Vagina (tissue), 2 donors: ENCODE measurements at places on chromosomes 13 and 19.

GRCh38 chr19:6417713-6418561, 6.7 kb downstream of the KHSRP start:
- DNase-seq: no peak

- DNase-seq: no peak
These were observed 25.2 kb upstream of the ATP11A start for GRCh38 chr13:112664501-112665203.

- DNase-seq: no peak
These were observed 316.2 kb upstream of the HTR2A start for GRCh38 chr13:47213047-47213446.

- no peak for DNase-seq
These were observed 1.1 kb upstream of the CBLC start for GRCh38 chr19:44776402-44777096.

DNA sequence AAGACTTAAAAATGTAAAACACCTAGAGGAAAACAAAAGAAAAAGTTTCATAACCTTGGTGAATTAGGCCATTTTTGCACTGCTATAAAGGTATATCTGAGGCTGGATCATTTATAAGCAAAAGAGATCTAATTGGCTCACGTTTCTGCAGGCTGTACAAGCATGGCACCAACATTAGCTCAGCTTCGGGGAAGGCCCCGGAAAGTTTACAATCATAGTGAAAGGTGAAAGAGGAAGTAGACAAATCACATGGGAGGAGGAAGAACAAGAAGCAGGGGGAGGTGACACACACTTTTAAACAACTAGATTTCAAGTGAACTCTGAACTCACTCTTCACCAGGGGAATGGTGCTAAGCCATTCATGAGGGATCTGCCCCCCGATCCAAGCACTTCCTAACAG, 1358.5 kb upstream of the PCDH9 start:
- no peak for DNase-seq

GRCh38 chr19:19820774-19821320, 703 bp downstream of the ZNF506 start:
- DNase-seq: no peak

DNA sequence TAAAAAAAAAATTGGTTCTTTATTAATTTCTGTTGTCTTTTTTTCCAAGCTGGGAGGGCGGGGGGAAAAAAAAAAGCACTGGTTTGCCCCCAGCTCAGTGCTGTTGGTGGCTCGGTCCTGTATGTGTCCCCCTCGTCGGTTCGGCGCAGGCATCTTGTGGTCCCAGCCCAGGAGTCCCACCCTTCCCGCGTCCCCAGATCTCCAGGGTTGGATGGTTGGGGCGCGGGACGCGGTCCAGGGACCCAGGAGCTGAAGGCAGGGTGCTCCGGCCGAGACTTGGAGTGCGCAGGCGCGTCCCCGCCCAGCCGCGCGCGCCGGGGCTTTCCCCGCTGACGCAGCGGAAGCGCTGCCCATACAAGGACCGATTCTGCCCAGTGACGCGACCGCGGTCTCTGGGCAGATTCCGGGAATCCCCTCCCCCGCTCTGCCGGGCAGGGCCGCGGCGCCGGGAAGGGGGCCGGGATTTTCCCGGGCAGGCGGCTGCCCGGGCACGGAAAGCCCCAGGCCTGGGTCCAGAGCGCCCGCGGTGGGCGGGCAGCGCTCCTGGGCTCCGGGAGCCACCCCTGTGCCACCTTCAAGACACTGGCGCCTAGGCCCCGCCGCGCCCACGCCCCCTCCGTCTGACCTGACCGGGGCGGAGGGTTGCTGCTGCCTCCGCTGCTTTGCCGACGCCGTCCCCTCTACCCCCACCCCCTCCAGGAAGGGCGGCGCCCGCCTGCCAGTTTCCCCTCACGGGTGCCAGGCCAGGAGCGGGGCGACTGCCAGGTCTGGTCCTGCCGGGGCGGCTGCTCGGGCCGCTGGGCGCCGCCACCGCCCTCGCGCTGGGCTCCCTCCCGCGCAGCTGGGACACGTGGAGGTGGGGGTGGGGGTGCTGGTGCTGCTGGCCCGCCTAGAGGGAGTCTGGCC, 2.3 kb downstream of the JUNB start:
- DNase-seq: peak; percentile 95

- no peak for DNase-seq
These were observed 5.9 kb upstream of the S1PR5 start for GRCh38 chr19:10523135-10523636.

DNA sequence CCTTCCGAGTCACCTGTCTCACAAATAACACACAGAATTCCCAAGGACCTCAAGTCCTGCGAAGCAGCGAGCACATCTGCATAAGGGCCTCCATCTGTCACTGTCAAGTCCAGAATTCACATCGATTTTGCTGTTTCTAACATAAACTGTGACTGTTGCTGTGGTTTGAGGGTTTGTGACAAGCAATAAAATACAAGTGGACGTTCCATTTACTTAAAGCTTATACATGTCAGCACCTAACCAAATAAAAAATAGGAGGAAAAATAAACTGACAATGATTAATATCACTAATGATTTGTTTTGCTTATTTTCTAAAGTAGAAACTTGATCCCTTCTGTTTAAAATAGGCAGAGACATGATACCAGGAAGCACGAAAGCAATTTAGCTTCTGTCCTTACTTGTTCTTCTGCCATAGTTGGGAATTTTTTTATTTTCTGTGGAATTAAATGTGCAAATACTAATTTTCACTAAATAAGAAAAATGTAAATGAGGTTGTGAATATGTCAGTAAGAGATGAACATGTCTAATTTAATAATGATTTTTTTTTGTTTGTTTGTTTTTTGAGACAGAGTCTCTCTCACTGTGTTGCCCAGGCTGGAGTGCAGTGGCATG, 279.1 kb downstream of the FGF9 start:
- DNase-seq: no peak
